ENCODE measurements at places on chromosomes 16 and 17.

- DNase-seq: no peak
Measured at GRCh38 chr16:65418435-65418834, 296.6 kb upstream of the CDH11 start.

DNA sequence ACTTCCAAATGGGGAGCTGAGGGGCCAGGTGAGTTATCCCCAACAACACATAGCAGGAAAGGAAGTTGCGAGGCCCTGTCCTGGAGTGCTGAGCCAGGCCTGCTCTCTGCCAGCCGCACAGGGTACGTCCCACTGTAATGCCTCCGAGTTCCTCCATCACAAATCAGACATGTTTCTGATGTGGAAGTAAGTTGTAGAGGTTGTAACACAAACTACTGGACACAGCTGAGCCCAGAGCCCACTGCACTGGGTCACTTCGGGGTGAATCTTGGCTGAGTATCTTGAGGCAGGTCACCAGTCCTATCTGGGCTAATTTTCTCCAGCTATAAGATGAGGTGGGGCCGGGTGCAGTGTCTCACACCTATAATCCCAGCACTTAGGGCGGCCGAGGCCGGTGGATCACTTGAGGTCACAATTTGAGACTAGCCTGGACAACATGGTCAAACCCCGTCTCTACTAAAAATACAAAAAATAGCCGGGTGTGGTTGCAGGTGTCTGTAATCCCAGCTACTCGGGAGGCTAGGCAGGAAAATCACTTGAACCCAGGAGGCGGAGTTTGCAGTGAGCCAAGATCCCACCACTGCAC, 100.8 kb upstream of the CDH5 start:
- DNase-seq: no peak

DNA sequence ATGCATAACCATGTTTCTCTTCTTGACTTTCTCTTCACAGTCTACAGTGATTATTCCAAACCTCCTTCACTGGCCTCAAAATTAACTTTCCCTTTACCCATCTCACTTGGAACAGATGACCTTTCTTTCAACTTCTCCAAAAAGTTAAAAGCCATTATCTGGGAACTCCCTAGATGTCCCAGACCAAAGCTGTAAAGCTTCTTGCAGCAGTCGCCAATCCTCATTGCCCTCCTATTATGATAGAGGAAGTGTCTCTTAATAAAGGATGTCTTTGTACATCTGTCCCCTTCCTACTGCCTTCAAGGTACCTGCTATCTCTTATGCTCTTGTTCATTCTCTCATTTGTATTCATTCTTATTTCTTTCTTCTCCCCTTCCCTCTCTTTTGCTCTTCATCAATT, 127.5 kb downstream of the MRTFB start:
- no peak for DNase-seq

DNA sequence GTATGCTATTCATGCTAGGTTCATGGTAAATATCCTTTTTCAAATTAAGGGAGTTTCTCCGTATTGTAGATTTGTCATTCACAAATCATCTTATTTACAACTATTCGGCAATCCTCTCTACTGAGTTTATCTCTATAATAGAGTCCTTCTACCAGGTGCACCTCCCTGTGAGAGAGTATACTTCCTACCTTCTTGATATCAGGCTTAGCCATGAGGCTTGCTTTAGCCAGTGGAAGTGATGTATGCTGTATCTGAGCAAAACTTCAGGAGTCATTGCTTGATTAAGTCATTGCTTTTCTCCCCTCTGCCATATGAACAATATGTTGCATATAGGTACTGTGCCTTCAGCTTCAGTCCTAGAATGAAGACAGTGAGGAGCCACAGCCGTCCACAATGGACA, 20.5 kb downstream of the NSRP1 start:
- DNase-seq: no peak

GRCh38 chr16:85554114-85554888, 58.8 kb upstream of the GSE1 start:
- peak; percentile 61 for DNase-seq

DNA sequence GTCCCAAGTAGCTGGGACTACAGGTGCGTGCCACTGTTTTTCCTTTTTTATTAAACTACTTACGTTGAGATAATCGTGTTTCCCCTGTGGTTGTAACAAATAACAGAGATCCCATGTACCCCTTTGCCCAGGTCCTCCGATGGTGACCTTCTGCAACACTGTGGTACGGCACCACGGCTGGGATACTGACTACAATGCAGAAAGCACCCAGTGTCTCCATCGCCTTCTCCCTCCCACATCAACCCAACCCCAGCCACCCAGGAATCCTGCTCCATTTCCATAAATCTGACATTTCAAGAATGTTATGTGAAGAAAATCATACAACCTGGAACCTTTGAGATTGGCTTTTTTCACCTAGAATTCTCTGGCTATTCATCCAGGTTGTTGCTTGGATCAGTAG, 22.1 kb downstream of the MPRIP start:
- DNase-seq: no peak

- DNase-seq: peak; percentile 60
Measured at GRCh38 chr16:85503679-85504231, 109.4 kb upstream of the GSE1 start.

GRCh38 chr16:75354170-75354569, 79.1 kb downstream of the CFDP1 start:
- DNase-seq: no peak

GRCh38 chr16:12009462-12009861, 32.9 kb downstream of the SNX29 start:
- no peak for DNase-seq

GRCh38 chr17:28879886-28880571, 17.5 kb downstream of the FLOT2 start:
- no peak for DNase-seq

- no peak for DNase-seq
Measured at GRCh38 chr16:57060323-57061083, 31.9 kb upstream of the CPNE2 start.

GRCh38 chr16:66988197-66988788, at the start of gene CES4A:
CES4A (plus strand) TSS chr16:66988589; CDS start chr16:66988773, 184 bp downstream.
- no peak for DNase-seq

DNA sequence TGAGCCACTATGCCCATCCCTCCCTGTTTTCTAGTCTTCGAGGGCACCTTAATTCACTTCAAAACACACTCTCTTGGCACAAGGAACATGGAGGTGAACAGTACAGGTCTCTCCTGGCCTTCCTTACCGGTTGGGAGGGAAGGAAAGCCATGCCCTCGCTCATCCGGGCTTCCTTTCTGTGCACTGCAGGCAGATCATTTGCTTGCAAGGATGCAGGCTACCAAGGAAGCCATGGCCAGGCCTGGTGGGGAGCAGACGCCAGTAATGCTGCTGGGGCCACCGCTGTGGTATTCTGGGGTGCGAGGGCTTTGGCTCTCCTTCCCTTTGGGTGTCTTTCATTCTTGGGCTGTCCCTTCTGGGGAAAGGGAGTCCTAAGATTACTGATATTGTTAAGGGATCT, 80.8 kb upstream of the DNAJA2 start:
- DNase-seq: no peak

- no peak for DNase-seq
Measured at GRCh38 chr17:56085576-56086267, 67.6 kb upstream of the ANKFN1 start.

DNA sequence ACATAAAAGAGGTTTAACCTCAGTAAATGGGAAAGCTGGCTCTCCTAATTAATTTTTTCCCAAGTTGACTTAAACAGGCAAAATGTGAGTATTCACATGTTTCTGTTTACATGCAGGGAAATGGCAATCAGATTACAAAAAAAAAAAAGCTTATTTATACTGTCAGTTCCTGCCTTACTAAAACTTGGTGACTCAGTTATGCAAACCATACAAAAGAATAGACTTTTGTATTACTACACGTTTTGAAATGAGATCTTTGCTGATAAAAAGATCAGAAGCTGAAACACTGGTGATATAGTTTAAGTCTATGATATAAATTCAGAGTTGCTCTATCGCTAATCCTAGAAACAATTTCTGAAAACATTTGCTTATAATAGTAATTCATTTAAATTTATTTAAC, 9.4 kb upstream of the KCNJ2 start:
- DNase-seq: no peak

- no peak for DNase-seq
Measured at GRCh38 chr17:78104540-78104941, 24.0 kb downstream of the TMC6 start.

DNA sequence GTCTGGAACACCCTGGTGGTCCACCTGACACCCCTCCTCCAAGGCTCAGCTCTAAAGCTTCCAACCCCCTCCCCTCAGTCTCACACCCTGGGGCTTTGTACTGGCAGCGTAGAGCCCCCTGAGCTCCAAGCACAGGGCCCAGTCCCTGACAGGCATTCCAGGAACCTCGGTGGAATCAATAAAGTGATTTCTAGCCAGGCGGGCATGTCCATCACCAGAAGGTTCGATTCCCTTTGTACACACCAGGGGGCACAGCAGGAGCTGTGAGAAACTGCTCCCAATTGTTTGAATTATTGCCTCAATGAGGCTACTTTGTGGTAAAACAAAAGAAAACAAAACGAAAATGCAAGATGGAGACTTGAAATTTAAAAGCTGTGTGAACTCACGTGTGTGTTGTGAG, 51.8 kb downstream of the SMPD3 start:
- DNase-seq: no peak

DNA sequence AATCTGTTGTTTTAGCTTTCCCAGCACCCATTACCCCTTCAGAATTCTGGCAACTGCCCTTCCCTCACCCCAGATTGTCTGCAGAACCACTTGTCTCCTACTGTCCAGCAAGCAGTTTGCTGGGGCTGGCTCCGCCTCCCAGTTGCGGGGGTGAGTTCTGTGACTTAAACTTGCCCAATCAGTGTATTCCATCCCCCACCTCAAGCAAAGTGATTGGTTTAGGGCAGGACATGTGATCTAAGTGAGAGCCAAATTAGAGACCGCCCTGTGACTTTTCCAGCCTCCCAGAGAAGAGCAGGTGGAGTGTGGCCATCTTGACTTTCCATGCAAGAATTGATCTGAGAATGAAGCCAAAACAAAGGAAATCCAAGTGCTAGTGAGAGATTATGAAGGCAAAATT, 22.7 kb upstream of the SRCIN1 start:
- DNase-seq: no peak

All from NCI-H748 treated with DMSO at 0.1 percent for 48 hours (cell line).